Neural progenitor cell (in vitro differentiated cells): ENCODE measurements at places on chromosomes 5 and 9.

GRCh38 chr9:129338724-129339430, 160.8 kb upstream of the IER5L start:
- DNase-seq = no peak

DNA sequence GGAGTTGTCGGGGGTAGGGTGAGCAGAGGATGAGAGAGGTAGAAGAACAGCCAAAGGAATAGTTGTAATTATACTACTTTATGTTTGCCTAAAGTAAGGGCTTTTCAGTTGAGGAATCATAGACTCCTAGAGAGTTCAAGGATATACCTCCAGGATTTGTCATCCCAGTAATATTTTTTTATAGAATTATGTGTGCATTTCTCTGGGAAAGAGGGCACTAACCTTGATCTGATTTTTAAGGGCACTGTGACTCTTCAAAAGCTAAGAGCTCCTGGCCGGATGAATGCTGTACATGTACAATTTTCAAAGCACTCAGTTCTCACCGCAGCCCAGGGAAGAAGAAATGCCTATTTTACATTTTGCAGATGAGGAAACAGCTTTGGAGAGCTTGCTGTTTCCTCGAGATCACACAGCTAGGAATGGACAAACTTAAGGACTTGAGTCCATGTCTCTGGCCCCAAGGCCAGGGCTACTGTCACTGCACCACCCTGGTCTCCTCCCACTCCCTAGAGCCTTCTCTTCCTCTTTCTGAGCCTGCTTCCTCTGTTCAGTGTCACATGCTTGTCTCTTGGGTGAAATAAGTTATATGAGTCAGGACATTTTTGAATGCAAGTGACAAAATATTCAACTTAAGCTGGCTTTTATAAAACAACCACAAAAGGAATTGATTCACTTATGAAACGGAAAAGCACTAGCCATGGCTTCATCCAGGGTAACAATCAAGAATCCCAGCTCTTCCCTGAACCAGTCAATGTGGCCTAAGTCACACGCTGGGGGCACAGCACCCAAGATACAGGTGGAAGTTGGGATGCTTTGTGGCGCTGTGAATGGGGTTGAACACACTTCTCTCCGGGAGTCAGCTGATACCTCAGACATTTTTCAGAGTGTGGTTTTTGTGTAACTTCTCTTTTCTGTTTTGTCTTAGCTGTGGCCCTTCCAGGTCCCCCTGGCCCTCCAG, 45.7 kb upstream of the TGFBR1 start:
- DNase-seq = no peak

DNA sequence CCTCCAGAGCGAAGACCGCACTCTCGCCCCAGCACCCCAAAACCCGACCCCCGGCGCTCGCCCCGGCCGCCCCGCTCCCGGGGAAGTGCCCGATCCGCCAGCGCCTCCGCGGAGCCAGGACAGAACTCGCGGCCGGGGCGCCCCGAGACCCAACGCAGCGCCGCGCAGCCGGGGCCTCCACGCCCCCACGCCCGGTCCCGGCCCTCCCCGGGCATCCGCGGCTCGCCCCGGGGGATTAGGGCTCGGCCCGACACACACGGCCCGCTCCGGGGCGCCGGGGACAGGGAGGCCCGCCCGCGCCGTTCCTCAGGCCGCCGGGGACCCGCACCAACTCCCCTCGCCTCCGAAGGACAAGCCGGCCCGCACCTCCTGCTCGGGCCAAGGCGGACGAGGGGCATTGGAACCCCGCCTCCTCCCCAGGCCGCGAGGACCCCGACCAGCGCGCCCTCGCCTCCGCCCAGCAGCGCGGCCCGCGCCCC, 544 bp downstream of the FNBP1 start:
- peak; percentile 76 for DNase-seq

GRCh38 chr5:86532429-86532828, 85.3 kb upstream of the COX7C start:
- no peak for DNase-seq

DNA sequence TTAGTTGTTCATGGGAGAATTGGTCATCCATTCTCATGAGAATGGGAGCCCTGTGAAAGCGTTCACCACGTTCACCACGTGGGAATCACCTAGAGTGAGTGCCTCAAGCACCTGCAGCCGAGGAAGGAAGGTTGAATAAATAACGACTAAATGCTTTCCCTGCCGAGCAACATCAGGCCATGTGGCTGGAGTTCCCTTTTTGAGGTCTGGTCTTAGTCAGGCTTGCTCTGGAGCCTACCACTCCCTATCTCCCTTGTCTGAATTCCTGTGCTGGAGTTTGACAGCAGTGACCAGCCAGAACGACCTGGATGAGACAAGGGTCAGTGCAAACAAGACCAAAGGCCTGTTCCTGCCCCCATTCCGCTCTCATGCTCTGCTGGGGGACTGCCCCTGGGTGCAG, 28.5 kb downstream of the KCNMB1 start:
- DNase-seq = no peak

DNA sequence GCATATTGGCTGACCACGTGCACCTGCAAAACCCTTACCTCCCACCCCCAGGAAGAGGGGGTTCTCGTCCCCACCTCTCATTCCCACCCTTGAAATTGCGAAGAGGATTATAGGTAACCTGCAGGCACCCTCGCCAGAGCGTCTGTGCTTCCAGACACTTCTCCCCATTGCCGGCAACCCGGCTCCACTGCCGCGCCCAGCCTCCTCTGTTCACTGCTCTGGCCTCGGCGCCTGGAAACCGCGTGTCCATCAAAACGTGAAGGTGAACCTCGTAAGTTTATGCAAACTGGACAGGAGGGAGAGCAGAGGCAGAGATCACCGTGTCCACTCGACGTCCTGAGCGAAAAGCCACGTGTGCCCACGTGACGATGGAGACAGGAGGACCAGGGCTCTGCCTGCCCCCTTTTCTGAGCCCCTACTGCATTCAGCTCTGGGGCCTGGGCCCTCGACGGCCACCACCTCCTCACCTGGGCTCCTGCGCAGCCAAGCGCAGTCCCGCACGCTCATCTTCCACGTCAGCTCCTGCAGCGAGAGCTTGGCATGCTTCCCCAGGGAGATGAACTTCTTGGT, 1.9 kb downstream of the TERT start:
- no peak for DNase-seq

GRCh38 chr9:93808115-93809029, 146.8 kb downstream of the BARX1 start:
- DNase-seq = no peak

DNA sequence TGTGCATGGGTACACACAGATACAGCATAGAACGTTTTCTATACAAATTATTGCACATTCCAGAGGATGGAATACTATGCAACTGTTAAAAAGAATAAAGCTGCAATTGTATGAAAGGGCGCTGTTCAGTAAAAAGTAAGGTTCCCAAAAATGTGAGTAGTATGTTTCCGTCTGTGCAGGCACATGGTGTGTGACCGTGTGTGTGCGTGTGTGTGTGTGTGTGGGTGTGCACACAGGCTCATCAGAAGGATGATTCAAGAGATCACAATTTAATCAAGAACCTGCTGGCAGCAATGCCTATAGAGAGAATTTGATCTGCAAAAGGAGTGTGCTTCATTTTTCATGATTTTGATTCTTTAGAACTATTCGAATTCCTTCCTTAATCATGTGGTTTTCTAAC, 76.3 kb downstream of the SEMA4D start:
- no peak for DNase-seq

DNA sequence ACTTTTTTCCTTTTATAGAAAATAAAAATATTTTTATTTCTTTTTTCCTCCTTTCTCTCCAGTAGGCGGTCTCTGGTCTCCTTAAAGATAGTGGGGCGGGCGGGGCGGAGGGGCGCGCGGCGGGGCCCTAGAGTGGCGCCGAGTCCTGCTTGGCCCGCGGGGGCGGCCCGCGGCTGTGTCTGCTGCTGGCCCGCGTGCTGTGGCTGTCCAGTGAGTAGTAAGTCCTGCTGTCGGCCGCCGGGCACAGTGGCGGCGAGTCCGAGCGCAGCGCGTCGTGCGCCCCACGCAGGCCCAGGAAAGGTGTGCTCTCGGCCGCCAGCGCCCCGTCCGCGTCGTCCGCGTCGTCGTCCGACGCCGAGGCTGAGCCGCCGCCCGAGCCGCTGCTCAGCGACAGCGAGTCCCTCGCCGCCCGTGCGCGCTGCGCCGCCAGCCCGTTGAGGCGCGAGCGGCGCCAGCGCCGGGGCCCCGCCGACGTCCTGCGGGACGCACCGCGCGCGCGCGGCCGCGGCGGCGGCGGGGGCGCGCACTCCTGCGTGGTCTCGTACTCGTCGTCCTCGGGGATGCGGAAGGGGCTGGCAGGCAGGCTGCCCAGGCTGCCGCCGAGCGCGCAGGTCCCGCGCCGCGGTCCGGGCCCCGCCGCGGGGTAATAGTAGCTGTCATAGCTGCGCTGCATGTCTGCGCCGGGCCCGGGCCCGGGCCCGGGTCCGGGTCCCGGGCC, 52.3 kb downstream of the PSD2 start:
- peak; percentile 89 for DNase-seq

- no peak for DNase-seq
These were observed 235.9 kb downstream of the FER start for GRCh38 chr5:108983461-108984092.

GRCh38 chr9:121786998-121787422, 135.6 kb downstream of the DAB2IP start:
- peak; percentile 33 for DNase-seq

DNA sequence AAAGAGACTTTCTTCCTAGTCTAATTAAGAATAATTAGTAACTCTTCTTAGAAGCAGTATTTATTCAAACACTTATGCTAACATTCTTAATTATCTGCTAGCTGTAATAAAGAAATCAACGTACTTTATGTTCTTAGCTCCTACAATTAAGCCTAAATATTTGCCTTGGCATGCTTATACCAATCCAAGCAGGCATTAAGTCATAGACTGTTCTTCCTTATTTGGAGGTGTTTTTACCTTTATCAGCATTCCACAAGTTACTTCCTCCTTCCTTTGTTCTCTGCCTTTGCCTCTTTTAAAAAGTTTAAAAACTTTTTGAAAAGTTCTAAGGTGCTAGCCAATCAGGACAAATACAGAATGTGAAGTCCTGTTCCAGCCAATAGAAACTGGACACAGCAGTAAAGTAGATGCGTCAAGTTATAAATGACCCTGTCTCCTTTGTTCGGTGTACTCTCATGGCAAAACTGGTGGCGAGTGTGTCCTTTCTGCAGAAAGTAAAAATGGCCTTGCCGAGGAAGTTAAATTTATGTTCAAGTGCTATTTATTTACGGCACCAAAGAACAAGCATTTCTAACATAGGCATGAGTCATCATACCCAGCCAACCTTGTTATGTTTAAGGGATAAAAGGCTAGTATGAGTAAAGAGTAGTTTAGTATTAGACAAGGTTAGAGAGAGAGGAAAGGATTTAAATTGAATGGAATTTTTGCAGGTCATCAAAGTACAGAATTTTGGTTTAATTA, 58.6 kb downstream of the GPBP1 start:
- no peak for DNase-seq

DNA sequence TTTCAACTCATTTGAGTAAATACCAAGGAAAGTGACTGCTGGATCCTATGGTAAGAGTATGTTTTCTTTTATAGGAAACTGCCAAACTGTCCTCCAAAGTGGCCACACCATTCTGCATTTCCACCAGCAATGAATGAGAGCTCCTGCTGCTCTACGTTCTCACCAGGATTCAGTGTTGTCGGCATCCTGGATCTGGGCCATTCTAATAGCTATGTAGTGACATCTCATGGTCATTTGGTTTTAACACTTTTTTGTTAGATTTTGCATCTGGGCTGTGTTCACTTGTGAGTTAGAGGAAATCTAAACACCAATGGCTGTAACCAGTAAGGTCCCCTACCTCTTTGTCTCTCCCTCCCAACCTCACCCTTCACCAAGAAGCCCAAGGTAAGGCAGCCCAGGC, 115.9 kb downstream of the ATPSCKMT start:
- no peak for DNase-seq
